ENCODE measurements at places on chromosomes 13 and 19. TPM values are rescaled to one million over a fixed set of nuclear protein-coding genes. Genes with fewer than 3 reads are reported as not detected.

LRRC63 gene
- under 0.01 TPM for total RNA-seq

TMEM145 gene
- not detected for total RNA-seq

DPF1 gene
- total RNA-seq: 2.4 TPM

SIGLEC14 gene
- not detected for total RNA-seq

COX7A1 gene
- 14.8 TPM for total RNA-seq

APC2 gene
- total RNA-seq: 0.46 TPM

CPT1C gene
- total RNA-seq: 18.7 TPM

GNG7 gene
- 0.30 TPM for total RNA-seq

ZNF606 gene
- 14.3 TPM for total RNA-seq

SCAF1 gene
- total RNA-seq: 40.9 TPM

ICAM5 gene
- 20.3 TPM for total RNA-seq

GZMM gene
- total RNA-seq: not detected

CDX2 gene
- not detected for total RNA-seq

CBY2 gene
- not detected for total RNA-seq

IL17D gene
- 1.3 TPM for total RNA-seq

RAB3A gene
- 4.0 TPM for total RNA-seq

EMP3 gene
- 62.7 TPM for total RNA-seq

ZNF112 gene
- total RNA-seq: 9.2 TPM

KIR2DL3 gene
- not detected for total RNA-seq

PCDH17 gene
- total RNA-seq: 0.60 TPM

GCDH gene
- total RNA-seq: 23.7 TPM

CEACAM20 gene
- not detected for total RNA-seq
